Activated B cell treated with CpG ODN at 0.5 μM for 24 hours (primary cell): ENCODE measurements at places on chromosomes 5 and 9.
A peak's percentile ranks its signal among the peaks of the same experiment; 100 is the strongest.

GRCh38 chr5:97608501-97608900 is 425.5 kb upstream of the RIOK2 start:
- no peak for DNase-seq
- no peak overlapping the region for H3K27ac ChIP-seq
- H3K4me3 ChIP-seq, result no peak overlapping the region
- H3K36me3 ChIP-seq, result no peaks in the 10 kb centered on the region

DNA sequence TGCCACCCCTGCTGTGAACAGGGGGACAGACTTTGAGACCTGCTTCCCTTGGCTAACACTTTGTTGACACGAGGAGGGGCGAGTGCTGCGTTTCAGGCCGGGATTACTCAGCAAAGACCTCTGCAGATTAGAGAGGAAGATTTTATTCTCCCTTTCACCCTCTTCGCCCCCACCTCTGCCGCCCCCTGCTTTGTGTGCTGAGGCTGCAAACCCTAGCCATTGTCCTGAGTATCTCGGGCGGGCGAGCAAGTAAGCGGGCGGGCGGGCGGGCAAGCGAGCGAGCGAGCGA is 6.0 kb downstream of the ISL1 start:
- no peak overlapping the region for H3K4me3 ChIP-seq
- H3K4me1 ChIP-seq, result no peaks in the 10 kb centered on the region
- DNase-seq, result no peak
- H3K27me3 ChIP-seq, result peaks cover 68% of the 10 kb centered on the region

- H3K36me3 ChIP-seq, result no peaks in the 10 kb centered on the region
- H3K4me3 ChIP-seq, result no peak overlapping the region
- H3K27me3 ChIP-seq, result no peaks in the 10 kb centered on the region
- no peak overlapping the region for H3K27ac ChIP-seq
- H3K4me1 ChIP-seq, result no peaks in the 10 kb centered on the region
- DNase-seq, result no peak
Observed at GRCh38 chr9:71213633-71214032, 92.2 kb upstream of the TRPM3 start.

DNA sequence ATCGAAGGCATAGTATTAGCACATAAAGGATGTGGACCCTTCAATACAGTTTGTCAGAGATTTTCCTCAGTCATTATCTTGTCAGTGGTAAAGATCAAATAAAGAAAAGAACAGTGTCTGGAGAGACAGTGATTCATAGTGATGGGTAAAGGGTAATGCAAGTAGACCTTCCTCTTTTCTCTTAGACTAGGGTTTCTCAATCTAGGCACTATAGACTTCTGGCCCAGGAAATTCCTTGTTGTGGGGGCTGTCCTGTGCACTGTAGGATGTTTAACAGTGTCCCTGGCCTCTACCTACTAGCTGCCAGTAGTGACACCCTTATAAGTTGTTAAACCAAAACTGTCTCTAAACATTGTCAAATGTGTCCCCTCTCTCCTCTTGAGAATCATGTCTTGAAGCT is 6.9 kb downstream of the CAMK4 start:
- H3K36me3 ChIP-seq, result no peaks in the 10 kb centered on the region
- peaks cover 25% of the 10 kb centered on the region for H3K4me1 ChIP-seq
- H3K4me3 ChIP-seq, result no peak overlapping the region
- DNase-seq, result no peak

DNA sequence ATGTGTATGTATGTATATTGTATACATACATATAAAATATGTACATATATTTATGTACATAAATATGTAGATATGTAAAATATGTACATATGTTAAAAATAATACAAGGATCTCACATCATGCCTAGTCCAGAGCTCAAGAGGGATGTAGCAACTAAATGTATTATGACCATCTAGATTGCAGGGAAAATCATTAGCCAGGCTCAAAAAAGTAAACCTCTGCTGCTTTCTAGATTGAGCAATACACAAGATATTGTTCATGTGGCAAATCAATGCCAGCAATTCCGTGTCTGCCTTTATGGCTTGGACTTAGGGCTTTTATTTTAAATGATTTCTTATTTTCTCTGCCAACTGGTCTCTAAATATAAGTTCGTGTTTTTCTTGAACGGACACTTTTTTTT is 65.2 kb downstream of the RAI14 start:
- H3K27me3 ChIP-seq, result no peaks in the 10 kb centered on the region
- H3K4me3 ChIP-seq, result no peak overlapping the region
- no peaks in the 10 kb centered on the region for H3K4me1 ChIP-seq
- DNase-seq, result no peak
- H3K36me3 ChIP-seq, result no peaks in the 10 kb centered on the region

DNA sequence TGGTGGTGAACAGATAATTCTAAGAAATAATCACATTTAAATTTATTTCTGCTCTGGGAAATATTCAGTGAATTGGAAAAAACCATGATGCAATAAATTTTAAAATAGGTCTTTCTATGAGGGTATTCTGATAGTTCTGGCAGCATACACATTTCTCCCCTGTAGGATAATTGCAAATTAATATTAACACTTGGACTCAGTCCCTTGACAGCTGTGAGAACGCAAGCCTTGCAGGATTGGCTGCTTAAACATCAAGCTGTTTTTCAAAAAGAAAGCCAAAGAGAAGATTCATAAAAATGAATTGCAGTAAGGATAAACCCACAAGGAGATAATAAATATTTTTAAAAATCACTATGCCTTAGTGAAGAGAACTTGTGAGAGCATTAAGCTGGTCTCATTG is 180.0 kb downstream of the MTRR start:
- no peak for DNase-seq
- no peak overlapping the region for H3K4me3 ChIP-seq
- H3K27me3 ChIP-seq, result no peaks in the 10 kb centered on the region
- H3K27ac ChIP-seq, result no peak overlapping the region
- H3K36me3 ChIP-seq, result no peaks in the 10 kb centered on the region

- peaks cover 39% of the 10 kb centered on the region for H3K4me1 ChIP-seq
- peaks cover 20% of the 10 kb centered on the region for H3K36me3 ChIP-seq
- no peaks in the 10 kb centered on the region for H3K27me3 ChIP-seq
- no peak overlapping the region for H3K4me3 ChIP-seq
- no peak for DNase-seq
Observed at GRCh38 chr9:33867747-33868439, 50.9 kb downstream of the UBE2R2 start.

DNA sequence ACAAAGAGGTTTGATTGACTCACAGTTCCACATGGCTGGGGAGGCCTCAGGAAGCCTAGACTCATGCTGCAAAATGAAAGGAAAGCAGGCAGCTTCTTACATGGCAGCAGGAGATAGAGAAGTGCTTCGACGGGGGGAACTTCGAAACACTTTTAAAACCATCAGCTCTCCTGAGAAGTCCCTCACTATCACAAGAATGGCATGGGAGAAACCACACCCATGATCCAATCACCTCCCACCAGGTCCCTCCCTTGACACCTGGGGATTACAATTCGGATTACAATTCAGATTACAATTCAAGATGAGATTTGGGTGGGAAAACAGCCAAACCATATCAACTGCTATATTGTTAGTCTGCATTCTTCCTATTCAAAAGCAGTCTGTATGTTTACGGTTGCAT is 322.3 kb upstream of the ISL1 start:
- DNase-seq, result no peak
- no peak overlapping the region for H3K27ac ChIP-seq
- H3K4me3 ChIP-seq, result no peak overlapping the region
- no peaks in the 10 kb centered on the region for H3K4me1 ChIP-seq
- no peaks in the 10 kb centered on the region for H3K27me3 ChIP-seq
- H3K36me3 ChIP-seq, result no peaks in the 10 kb centered on the region

- no peak overlapping the region for H3K4me3 ChIP-seq
- no peaks in the 10 kb centered on the region for H3K36me3 ChIP-seq
- H3K4me1 ChIP-seq, result no peaks in the 10 kb centered on the region
- H3K27ac ChIP-seq, result no peak overlapping the region
- no peak for DNase-seq
- peaks cover 7% of the 10 kb centered on the region for H3K27me3 ChIP-seq
Observed at GRCh38 chr5:1175801-1176472, 25.5 kb upstream of the SLC6A19 start.

DNA sequence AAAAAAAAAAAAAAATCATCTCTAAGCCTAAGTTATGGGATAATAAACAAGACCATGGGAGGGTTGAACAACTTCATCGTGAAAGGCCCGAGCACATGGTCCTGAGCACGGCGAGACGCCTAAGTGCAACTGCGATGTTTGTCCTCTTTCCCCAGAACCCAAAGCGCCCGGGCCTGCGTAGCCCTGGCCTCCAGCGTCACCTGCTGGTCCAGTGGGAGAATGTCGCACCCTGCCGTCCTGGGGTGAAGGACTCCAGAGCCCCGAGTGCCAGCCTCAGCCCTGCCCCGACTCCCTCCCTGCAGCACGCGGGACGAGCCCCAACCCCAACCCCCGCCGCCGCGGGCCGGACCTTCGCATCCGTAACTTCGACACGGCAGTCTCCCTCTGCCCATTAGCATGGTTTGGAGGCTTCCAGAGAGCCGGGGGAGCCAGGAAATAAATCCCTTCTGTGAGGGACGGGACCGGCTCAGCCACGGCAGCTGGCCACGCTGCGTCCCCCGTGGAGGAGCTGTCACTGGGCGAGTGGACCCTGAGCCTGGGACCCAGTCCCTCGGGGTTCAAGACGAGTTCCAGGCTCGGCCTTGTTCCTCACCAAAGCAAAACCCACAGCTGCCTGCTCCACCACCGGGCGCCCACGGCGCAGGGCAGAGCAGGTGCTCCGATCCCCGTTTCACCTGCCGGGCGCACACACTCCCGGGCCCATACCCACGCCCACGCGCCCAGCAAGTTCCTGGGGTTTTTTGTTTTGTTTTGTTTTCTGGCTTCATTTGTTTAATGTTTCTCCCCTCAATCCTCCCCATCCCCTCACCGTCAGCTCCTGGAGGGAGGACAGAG is 132.5 kb upstream of the HAND1 start:
- DNase-seq, result peak; percentile 31
- no peak overlapping the region for H3K27ac ChIP-seq
- peaks cover 46% of the 10 kb centered on the region for H3K27me3 ChIP-seq
- H3K4me3 ChIP-seq, result peak overlapping the region; percentile 58
- no peaks in the 10 kb centered on the region for H3K36me3 ChIP-seq
- H3K4me1 ChIP-seq, result peaks cover 16% of the 10 kb centered on the region

DNA sequence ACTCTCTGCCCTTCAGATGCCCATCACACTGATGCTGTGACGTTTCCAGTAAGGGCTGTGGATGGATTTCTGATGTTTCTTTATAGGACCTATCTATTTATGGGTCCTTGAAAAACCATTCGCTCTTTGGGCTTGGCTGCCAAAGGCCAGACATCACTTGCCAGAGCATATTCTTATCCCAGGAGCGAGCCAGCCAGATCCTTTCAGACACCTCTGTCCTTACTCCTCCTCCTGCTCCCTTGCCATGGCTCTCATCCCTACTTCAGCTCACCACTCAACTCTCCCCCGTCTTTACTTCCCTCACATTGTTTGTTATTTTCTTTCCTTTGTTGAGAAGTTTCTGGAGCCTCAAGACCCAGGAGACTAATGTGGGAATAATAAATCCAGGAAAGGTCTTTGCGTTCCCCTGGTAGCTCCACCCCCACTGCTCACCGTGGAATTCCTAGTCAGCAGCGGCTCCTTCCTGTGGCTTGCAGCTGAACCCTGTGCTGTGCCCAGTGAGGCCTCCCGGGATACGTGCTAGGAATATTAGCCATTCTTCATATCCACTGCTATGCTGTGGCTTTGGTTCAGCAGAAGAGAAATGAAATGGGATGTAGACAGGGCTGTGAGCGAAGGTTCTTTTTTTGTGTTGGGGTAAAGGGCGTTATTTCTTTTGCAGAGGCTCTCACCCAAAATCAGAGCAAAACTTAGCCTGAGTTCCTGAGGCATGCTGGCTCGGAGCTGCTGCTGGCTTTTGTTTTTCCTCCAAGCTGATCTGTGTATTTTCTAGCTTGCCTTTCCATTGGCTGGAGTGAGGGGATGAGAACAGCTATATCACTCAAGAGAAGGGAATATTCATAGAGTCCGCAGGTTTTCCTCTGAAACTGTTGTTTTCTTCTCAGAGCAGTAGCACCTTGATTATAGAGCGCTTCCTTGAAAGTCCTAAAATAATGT is 171.1 kb downstream of the SAXO1 start:
- H3K36me3 ChIP-seq, result no peaks in the 10 kb centered on the region
- no peaks in the 10 kb centered on the region for H3K4me1 ChIP-seq
- peaks cover 2% of the 10 kb centered on the region for H3K27me3 ChIP-seq
- no peak for DNase-seq
- H3K4me3 ChIP-seq, result no peak overlapping the region

DNA sequence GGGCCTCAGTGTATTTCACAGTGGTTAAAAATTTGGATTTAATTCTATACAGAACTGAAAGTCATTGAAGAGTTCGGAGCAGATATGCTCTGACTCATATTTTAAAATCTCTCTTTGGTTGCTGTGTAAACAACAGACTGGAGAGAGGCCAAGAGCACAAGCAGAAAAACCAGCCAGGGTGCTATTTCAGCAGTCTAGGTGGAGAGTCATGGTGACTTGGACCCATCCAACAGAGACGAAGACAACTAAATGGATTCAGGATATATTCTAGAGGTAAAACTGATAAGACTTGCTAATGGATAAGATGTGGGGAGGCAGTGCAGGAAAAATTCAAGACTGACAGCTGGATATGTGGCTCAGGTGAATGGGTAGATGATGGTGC is 168.9 kb downstream of the MAPKAP1 start:
- peaks cover 44% of the 10 kb centered on the region for H3K36me3 ChIP-seq
- no peaks in the 10 kb centered on the region for H3K27me3 ChIP-seq
- peaks cover 15% of the 10 kb centered on the region for H3K4me1 ChIP-seq
- no peak for DNase-seq

GRCh38 chr5:31581498-31582099 is 49.5 kb downstream of the C5orf22 start:
- peaks cover 8% of the 10 kb centered on the region for H3K27me3 ChIP-seq
- H3K4me1 ChIP-seq, result no peaks in the 10 kb centered on the region
- DNase-seq, result no peak
- no peak overlapping the region for H3K27ac ChIP-seq

GRCh38 chr5:53087621-53088121 is 21.9 kb downstream of the MOCS2 start:
- no peak for DNase-seq
- H3K4me3 ChIP-seq, result no peak overlapping the region

DNA sequence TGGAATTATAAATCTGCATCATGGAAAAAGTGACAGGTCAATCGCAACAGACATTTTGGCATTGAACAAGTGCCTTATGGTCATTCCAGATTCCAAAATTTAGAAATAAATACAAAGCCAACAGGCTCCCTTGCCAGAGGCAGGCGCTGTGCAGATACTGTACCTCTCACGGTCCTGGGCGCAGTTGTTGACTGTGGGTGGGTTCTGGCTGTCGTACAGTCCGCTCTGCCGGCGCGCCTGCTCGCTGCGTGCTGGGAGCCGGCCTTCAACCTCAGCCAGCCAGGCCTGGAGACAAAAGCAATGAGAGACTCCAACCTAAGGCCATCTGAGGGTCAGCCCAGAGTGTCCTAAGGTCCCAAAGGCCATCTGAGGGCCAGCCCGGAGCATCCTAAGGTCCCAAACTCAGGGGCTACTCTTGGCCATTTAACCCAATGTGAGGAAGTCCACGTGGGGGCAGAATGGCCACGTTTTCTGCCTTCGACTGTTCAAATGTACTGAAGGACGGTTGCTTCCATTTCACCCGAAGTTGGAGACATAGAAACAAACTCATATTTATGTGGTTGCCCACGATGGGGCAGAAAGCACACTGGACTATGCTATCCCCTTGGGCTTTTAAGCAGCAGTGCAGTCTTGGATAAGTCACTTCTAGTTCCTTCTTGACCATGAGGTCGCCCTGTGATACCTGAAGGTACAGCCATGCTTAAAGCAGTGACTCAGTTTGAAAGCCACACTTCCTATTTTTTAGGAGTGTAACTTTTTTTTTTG is 65.2 kb downstream of the USP20 start:
- H3K27me3 ChIP-seq, result no peaks in the 10 kb centered on the region
- peaks cover 70% of the 10 kb centered on the region for H3K4me1 ChIP-seq
- DNase-seq, result peak; percentile 17
- peaks cover 93% of the 10 kb centered on the region for H3K36me3 ChIP-seq

GRCh38 chr9:86324308-86324707 is 29.9 kb downstream of the TUT7 start:
- peaks cover 88% of the 10 kb centered on the region for H3K36me3 ChIP-seq
- no peaks in the 10 kb centered on the region for H3K4me1 ChIP-seq
- no peaks in the 10 kb centered on the region for H3K27me3 ChIP-seq
